Lower leg skin (tissue), 4 donors: ENCODE measurements at places on chromosomes 3 and 15. TPM values are rescaled to one million over a fixed set of nuclear protein-coding genes. Genes with fewer than 3 reads are reported as not detected.

DBR1 gene
- 10.5 TPM for total RNA-seq

ZNF501 gene
- 3.0 TPM for total RNA-seq

LXN gene
- total RNA-seq: 6.9 TPM

SV2B gene
- total RNA-seq: 0.42 TPM

ARHGAP31 gene
- total RNA-seq: 21.8 TPM

DNA sequence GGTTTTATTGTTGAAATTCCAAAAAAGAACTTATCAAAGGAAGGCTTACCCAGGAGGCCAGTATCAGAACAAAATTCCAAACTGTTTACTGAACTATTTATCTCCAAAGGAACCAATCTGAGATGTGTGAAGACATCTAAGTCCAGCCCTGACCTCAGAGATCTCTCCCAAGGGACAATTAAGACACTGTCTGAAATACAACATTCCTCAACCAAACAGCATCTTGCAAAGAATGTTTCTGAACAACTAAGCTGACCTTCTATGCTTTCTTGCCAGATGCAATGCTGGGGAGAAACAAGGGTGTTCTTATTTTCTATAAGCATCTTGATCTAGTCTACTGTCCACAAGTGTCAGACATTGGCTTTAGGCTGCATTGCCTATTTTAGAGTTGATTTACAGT lies 13.6 kb downstream of the PDZRN3 start:
- no peak for DNase-seq

GRCh38 chr15:91516866-91517265 lies 336.6 kb upstream of the SLCO3A1 start:
- DNase-seq: no peak

- DNase-seq: no peak
These were observed 55.3 kb downstream of the ISL2 start for GRCh38 chr15:76391847-76392246.

GRCh38 chr15:34610354-34610753 lies 26.9 kb upstream of the GOLGA8B start:
- no peak for DNase-seq

DNA sequence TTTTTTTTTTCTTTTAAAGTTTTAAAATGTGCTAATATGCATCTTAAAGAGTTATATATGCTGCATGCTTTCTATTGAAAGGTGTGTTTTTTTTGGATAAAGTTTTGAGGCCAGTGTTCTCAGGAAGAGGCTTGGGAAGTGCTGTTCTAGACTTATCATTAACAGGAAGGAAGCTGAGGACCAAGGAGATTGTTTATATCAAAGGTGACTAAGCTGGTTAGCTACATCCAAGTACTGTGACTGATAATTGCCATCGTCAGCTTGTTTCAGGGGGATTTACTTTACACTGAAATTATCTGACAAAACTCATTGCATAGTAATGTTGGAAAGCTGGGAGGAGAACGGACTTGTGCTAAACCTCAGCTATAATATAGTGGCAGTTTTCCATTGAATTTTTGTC lies 36.3 kb upstream of the UTS2B start:
- no peak for DNase-seq

DNA sequence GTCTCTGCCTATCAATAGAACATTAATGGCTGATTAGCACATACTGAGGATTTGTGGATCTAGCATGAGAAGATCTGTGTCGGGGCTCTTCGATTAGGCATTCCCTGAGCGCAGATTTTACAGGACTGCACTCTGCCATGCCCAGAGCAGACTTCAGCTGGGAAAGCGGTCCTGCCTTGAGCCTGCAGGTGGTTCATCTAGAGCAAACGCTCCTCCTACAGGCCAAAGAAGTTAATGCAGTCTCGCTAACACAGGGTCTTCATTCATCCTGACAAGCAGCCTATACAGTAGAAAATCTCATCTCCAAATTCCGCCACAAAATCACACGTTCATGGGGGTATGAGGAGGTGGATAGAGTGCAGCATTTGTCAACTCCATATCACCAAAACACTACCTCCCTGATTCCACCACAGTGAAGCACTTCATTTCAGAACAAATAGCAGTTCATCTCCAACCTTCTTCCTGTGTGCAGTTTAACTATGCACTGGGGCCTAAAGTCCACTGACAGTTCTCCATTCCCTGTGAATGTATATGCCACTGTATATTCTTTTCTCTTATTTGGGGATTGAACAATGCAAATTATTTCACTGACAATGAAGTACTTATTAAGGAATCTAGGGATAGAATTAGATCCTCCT lies 405.8 kb downstream of the IGSF11 start:
- no peak for DNase-seq

GRCh38 chr15:56775641-56776040 lies 42.3 kb upstream of the ZNF280D start:
- DNase-seq: no peak

- no peak for DNase-seq
These were observed 22.8 kb downstream of the EFCC1 start for GRCh38 chr3:129023909-129024308.

- DNase-seq: no peak
These were observed 138.3 kb upstream of the ABHD17C start for GRCh38 chr15:80556694-80557367.
